M059J (cell line): ENCODE measurements at places on chromosomes 2 and 18.
A peak's percentile ranks its signal among the peaks of the same experiment; 100 is the strongest.

DNA sequence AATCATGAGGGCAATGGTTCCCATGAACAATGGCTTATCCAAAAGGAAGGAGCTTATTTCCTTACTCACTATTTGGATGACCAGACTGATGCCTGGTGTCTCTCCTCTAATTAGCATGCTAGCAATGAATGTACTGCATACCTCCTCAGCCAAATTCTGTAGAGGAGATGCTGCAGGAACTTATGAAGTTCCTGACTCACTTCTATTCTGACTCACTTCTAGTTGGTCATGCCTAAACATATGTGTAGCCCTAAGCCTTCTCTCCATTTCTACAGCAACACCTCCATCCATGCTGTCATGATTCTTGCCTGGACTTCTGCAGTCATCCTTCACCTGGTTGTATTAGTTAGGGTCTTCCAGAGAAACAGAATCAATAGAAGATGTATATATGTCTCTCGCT, 59.9 kb upstream of the MRPS9 start:
- DNase-seq, result no peak

DNA sequence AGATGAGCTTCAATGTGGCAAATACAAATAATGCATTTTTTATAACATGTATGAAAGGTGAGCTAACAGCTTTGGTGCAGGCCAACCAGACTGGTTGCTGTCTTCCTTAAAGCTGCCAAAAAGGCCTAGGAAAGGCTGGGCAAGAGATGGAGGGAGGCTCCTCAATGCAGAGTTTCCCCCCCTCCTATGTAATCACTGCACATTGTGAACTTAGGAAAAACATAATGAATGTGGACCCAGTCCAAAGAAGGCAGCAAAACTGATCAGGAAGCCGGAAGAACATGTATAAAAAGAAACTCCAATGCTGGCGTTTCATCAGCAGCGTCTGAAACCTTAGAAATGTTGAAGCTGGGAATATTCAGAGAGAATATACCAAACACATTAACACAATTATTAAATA, 84.2 kb upstream of the LYPD6 start:
- no peak for DNase-seq

DNA sequence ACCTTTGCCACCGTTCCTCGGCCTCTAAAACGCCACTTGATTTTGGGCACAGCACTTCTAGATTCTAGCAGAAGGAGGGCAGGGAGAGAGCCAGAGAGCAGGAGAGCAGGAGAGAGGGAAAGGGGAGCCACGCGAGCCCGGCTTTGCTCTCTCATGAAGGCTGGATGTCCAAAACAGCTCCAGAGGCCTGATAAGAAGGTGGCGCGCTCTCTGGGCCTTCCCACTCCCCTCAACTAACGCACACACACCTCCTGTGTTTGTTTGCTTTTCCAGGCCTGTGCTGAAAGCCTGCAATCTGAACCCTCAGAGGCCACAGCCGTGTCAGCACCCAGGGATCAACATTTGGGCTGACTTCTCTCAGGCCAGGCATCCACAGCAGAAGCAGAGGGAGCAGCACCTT, 184.8 kb upstream of the SOX11 start:
- no peak for DNase-seq

DNA sequence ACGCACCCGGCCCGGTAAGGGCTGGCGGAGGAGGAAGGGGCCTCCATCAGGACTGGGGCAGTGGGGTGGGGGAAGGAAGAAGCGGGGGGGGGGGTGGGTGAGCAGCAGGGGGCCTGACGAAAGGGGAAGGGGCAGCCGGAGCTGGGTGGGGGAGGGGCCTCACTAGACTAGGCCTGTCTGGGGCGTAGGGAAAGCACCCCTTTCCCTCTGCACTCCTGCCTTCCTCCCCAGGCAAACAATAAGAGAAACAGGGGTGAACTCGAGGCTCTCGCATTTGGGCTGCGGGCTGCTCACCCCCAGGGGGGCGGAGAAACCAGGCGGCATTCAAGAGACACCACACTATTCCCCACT, 82.7 kb upstream of the POMC start:
- DNase-seq, result no peak

DNA sequence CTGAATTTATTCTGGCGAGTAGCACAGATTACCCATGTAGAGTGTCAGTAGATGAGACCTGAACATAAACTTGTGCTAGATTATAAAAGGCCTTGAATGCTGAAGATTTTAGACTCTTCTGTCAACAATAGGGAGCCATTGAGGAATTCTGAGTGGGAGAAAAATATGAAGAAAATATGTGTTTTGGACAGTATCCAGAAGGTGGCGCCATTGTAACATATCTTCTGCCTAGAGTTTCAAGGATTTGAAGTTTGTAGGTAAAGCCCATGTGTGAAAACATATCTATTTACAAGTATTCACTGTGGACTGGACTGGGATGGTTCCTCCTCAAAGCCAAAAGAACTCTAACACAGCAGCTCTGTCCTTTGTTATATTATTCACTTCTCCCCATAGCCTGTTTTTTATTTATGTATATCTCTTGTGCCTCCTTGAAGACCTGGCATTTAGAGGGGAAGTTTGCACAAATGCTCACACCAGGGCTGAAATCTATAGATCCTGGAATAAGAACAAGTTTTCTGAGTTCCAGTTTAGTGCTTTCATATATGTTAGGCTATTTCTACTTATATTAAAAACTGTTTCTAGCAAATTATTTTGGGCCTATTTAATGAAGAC, 124.9 kb downstream of the RDH14 start:
- DNase-seq, result peak; percentile 55

- no peak for DNase-seq
Measured at GRCh38 chr2:79994161-79994560, 310.4 kb downstream of the LRRTM1 start.

GRCh38 chr2:105518897-105519296, 120.0 kb upstream of the FHL2 start:
- peak; percentile 21 for DNase-seq

GRCh38 chr2:120938045-120938771, 202.5 kb downstream of the GLI2 start:
- DNase-seq, result no peak

DNA sequence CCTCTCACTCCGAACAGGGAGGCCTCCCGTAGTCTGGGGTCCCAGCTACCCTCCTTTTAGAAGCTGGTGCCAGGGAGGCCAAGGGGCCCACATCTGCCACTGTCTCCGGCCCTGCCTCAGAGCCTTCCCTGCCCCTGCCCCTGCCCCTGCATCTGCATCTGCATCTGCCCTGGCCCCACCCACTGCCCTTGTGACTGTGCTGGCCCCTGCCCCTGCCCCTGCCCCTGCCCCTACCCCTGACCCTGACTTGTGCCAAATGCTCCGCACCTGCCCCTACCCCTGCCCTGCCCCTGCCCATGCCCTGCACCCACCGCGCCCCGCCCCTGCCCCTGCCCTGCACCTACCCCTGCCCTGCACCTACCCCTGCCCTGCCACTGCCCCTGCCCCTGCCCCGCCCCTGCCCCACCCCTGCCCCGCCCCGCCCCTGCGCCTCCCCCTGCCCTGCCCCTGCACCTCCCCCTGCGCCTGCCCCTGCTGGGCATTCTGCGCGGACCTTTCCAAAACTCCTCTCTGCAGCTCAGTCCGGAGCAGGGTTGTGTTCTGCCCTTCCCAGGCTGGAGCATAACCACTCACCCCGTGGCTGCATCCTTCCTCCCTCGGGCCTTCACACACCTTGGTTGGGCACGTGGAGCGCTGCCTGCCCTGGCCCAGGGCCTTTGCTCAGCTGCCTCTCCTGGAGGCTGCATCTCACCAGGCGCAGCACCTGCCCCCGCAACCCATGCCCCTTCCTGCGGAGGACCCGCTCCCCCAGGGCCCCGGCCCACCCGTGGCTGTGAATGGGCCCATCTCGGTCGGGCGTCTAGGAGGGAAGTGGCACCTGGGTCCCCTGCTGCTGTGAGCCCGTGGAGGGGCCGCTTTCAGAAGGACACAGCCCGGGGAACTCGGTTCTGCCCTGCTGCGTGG, 5.4 kb downstream of the SNTG2 start:
- no peak for DNase-seq

GRCh38 chr2:233438573-233439147, 84.4 kb downstream of the DGKD start:
- DNase-seq, result no peak

- DNase-seq, result no peak
Measured at GRCh38 chr2:232242316-232242715, 136.2 kb upstream of the ALPP start.

- peak; percentile 57 for DNase-seq
Measured at GRCh38 chr2:206693399-206694137, 24.6 kb downstream of the DYTN start.
